ENCODE measurements at places on chromosomes 16 and 17. TPM values are rescaled to one million over a fixed set of nuclear protein-coding genes. Genes with fewer than 3 reads are reported as not detected.

Gene SPNS3
- 0.18 TPM for total RNA-seq

Gene MRPL28
- 70.8 TPM for total RNA-seq

Gene PRSS33
- not detected for total RNA-seq

Gene TPPP3
- total RNA-seq, result 1.1 TPM

Gene MSI2
- 60.6 TPM for total RNA-seq

Gene CRYBA1
- total RNA-seq, result not detected

Gene MRC2
- 120 TPM for total RNA-seq

GRCh38 chr16:86578061-86578599, at the start of gene FOXL1:
Gene FOXL1, plus strand, starts transcription at chr16:86578549. Its CDS starts 175 bp downstream, at chr16:86578724.
- peak; percentile 20 for DNase-seq
- peak within 1 kb of the TSS; percentile 86 for H3K4me3 ChIP-seq
- H3K27ac ChIP-seq, result peak within 1 kb of the TSS; percentile 61
- peaks cover 47% of the 10 kb centered on the region for H3K4me1 ChIP-seq

GRCh38 chr17:40000161-40000560, 15.1 kb upstream of the CSF3 start:
- H3K4me1 ChIP-seq, result no peaks in the 10 kb centered on the region
- DNase-seq, result no peak
- H3K36me3 ChIP-seq, result peaks cover 15% of the 10 kb centered on the region
- H3K4me3 ChIP-seq, result no peak overlapping the region
- no peak overlapping the region for H3K27ac ChIP-seq
- H3K27me3 ChIP-seq, result no peaks in the 10 kb centered on the region

DNA sequence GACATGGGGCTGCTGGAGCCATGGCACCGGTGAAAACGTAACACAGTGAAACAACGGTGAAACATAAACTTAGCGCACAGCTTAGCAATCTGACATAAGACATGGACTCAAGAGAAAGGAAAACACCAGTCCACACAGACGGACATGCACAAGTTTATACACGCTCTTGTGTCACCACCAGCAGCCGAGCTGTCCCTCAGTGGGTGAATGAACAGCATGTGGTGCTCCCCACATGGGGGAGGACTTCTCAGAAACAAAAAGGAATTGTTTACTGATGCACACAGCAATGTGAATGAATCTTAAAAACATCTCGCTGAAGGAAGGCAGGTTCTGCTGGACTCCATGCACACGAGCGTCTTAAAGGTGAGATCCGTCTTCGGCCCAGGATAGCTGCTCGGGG, 34.2 kb downstream of the KLHDC4 start:
- no peak for DNase-seq
- peaks cover 17% of the 10 kb centered on the region for H3K36me3 ChIP-seq
- H3K27ac ChIP-seq, result no peak overlapping the region
- peaks cover 8% of the 10 kb centered on the region for H3K27me3 ChIP-seq
- peaks cover 16% of the 10 kb centered on the region for H3K4me1 ChIP-seq

DNA sequence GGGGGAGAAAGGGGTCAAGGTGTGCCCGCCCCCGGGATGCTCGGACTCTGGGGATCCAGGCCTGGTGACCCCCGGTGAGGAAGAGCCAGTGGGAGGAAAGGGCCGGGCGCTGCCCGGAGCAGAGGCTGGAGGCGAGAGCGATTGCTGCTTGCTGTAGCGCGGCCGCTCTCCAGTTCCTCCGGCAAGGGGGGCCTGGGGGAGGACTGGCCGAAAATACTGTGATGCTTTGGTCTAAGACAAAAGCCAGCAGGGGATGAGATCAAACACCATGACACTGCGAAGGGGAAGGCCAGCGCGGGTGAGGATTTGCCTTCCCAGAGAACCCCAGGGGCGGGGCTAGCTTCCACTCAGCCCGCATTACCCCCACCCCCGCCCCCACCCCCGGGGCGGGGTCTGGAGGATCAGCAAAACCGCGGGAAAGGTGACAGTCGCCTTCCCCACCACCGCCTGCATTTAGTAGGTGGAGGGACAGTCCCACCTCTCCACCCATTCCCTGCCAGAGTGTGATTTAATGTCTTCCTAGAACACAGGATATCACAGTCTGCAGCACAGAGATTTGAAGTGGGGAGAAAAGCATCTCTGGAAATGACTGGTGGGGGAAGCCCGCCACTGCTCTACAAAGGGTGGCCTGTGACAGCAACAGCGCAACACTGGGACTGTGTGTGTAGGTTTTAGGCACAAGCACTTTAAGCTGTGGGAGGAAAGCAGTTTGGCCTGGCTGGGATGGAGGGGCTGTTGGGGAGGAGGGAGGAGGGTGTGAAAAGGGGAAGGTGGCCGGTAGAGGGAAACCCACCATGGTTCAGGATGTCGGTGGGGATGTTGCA, 25.7 kb downstream of the MRC2 start:
- H3K27ac ChIP-seq, result peak overlapping the region; percentile 48
- peaks cover 21% of the 10 kb centered on the region for H3K4me1 ChIP-seq
- peak overlapping the region; percentile 84 for H3K4me3 ChIP-seq
- H3K27me3 ChIP-seq, result peaks cover 13% of the 10 kb centered on the region
- DNase-seq, result peak; percentile 53
- H3K36me3 ChIP-seq, result peaks cover 8% of the 10 kb centered on the region

DNA sequence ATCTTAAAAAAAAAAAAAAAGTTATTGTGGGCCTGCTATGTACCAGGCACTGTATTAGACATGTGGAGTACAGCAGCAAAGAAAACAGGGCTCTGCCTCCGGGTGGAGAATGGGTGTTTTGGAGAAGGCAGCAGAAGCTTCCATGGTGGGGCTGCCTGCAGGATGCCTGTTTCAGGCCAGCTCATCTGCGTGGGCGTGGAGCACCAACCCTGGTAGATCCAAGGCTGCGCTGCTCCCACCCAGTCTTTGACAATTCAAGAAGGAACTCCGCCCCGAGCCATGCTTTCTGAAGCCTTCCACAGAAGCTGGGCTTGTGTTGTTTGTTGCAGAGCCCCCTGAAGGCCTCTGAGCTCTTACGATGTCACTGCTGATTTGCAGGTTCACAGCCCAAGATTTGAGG, 23.2 kb upstream of the CACNG1 start:
- H3K36me3 ChIP-seq, result no peaks in the 10 kb centered on the region
- peaks cover 6% of the 10 kb centered on the region for H3K27me3 ChIP-seq
- DNase-seq, result no peak
- H3K4me3 ChIP-seq, result no peak overlapping the region
- H3K4me1 ChIP-seq, result peaks cover 4% of the 10 kb centered on the region
- no peak overlapping the region for H3K27ac ChIP-seq

- H3K4me3 ChIP-seq, result no peak overlapping the region
- H3K27ac ChIP-seq, result no peak overlapping the region
- no peaks in the 10 kb centered on the region for H3K27me3 ChIP-seq
- no peaks in the 10 kb centered on the region for H3K36me3 ChIP-seq
- H3K4me1 ChIP-seq, result peaks cover 20% of the 10 kb centered on the region
Observed at GRCh38 chr17:31677681-31678080, 181.4 kb downstream of the COPRS start.

GRCh38 chr16:51159296-51159695, 8.2 kb upstream of the SALL1 start:
- no peak overlapping the region for H3K27ac ChIP-seq
- no peaks in the 10 kb centered on the region for H3K36me3 ChIP-seq
- H3K4me3 ChIP-seq, result no peak overlapping the region

GRCh38 chr17:2560658-2561057, 32.8 kb upstream of the PAFAH1B1 start:
- no peak overlapping the region for H3K27ac ChIP-seq
- peaks cover 6% of the 10 kb centered on the region for H3K27me3 ChIP-seq
- H3K4me1 ChIP-seq, result peaks cover 2% of the 10 kb centered on the region
- DNase-seq, result no peak
- H3K36me3 ChIP-seq, result peaks cover 5% of the 10 kb centered on the region
- no peak overlapping the region for H3K4me3 ChIP-seq

DNA sequence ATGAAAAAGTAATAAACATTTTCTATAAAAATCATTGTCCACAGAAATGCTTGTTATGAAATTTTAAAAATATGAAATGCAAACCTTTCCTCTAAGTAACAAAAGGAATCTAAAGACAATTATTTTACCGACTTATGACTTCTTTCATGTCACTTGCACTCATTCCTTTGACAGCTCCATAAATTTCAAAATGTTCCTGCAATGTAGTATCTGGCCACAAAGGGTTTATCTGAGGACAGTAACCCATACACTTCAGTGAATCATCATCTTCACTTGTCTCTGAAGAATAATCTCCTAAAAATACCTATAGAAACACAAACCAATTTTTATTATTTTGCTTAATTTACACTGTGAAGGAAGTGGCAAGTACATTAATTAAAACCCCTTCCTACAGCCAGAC, 25.6 kb upstream of the ABCA10 start:
- H3K27ac ChIP-seq, result no peak overlapping the region
- H3K27me3 ChIP-seq, result no peaks in the 10 kb centered on the region
- DNase-seq, result no peak
- no peaks in the 10 kb centered on the region for H3K4me1 ChIP-seq

GRCh38 chr17:50514936-50515702, 6.9 kb downstream of the MYCBPAP start:
- no peaks in the 10 kb centered on the region for H3K36me3 ChIP-seq
- DNase-seq, result no peak
- peaks cover 5% of the 10 kb centered on the region for H3K27me3 ChIP-seq
- H3K27ac ChIP-seq, result no peak overlapping the region
- peaks cover 7% of the 10 kb centered on the region for H3K4me1 ChIP-seq

- H3K4me1 ChIP-seq, result peaks cover 33% of the 10 kb centered on the region
- peak overlapping the region; percentile 83 for H3K27ac ChIP-seq
- no peaks in the 10 kb centered on the region for H3K36me3 ChIP-seq
- DNase-seq, result no peak
Observed at GRCh38 chr17:62824290-62825131, 16.4 kb upstream of the MARCHF10 start.

GRCh38 chr17:73643852-73644144, 447 bp downstream of the SDK2 start:
- H3K4me1 ChIP-seq, result peaks cover 9% of the 10 kb centered on the region
- no peaks in the 10 kb centered on the region for H3K36me3 ChIP-seq
- no peak overlapping the region for H3K27ac ChIP-seq
- peaks cover 11% of the 10 kb centered on the region for H3K27me3 ChIP-seq

- DNase-seq, result peak; percentile 75
- H3K4me3 ChIP-seq, result no peak overlapping the region
- no peaks in the 10 kb centered on the region for H3K4me1 ChIP-seq
- H3K27ac ChIP-seq, result peak overlapping the region; percentile 61
Observed at GRCh38 chr16:30112197-30113030, 923 bp downstream of the GDPD3 start.

DNA sequence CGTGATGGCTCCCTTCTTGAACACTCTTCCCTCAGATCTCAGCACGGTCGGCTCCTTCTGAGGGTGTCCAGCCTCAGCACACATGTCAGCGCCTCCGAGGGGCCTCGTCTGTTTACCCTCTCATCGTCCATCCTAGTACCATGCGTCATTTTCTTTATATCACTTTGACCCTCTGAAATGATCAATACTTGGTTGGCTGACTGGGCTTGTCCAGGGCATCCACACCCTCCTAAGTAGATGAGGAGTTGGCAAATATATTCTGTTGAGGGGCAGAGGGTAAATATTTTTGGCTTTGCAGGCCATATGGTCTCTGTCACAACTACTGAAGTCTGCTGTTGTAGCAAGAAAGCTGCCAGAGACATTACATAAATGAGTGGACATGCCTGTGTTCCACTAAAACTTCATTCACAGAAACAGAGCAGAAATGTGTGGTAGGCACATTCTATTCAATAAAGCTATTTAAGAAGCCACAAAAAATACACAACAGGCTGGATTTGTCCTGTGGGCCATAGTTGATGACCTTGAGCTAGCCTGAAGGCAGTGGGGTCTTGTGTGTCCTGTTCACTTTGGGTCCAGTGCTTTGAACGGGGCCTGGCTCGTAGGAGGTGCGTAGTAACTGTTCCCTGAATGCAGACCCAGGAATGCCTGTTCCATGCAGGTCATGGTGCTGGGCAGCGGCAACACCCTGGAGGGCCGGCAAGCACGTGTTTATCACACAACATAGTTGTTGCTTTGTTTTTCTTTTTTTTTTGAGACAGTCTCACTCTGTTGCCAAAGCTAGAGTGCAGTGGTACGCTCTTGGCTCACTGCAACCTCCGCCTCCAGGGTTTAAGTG, 185.8 kb downstream of the SNX29 start:
- H3K36me3 ChIP-seq, result peaks cover 6% of the 10 kb centered on the region
- H3K4me3 ChIP-seq, result no peak overlapping the region
- no peak overlapping the region for H3K27ac ChIP-seq
- H3K27me3 ChIP-seq, result peaks cover 5% of the 10 kb centered on the region
- H3K4me1 ChIP-seq, result no peaks in the 10 kb centered on the region

GRCh38 chr16:46775214-46775613, 27.1 kb upstream of the MYLK3 start:
- H3K27me3 ChIP-seq, result no peaks in the 10 kb centered on the region
- no peak overlapping the region for H3K27ac ChIP-seq
- peaks cover 7% of the 10 kb centered on the region for H3K4me1 ChIP-seq

- no peaks in the 10 kb centered on the region for H3K36me3 ChIP-seq
- no peaks in the 10 kb centered on the region for H3K4me1 ChIP-seq
- no peak overlapping the region for H3K27ac ChIP-seq
- no peak overlapping the region for H3K4me3 ChIP-seq
- peaks cover 4% of the 10 kb centered on the region for H3K27me3 ChIP-seq
- DNase-seq, result no peak
Observed at GRCh38 chr17:7775051-7775450, 57.5 kb downstream of the DNAH2 start.

DNA sequence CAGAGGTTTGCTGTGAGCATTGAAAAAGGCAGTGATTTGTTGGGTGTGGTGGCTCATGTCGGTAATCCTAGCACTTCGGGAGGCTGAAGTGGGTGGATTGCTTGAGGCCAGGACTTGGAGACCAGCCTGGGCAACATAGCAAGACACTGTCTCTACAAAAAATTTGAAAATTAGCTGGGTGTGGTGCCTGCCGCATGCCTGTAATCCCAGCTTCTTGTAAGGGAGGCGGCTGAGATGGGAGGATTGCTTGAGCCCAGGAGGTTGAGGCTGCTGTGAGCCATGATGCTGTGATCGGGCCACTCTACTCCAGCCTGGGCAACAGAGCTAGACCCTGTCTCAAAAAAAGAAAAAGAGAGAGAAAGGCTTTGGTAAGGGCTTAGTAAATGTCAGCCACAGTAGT, 7.0 kb upstream of the NPIPB2 start:
- H3K4me1 ChIP-seq, result no peaks in the 10 kb centered on the region
- no peaks in the 10 kb centered on the region for H3K27me3 ChIP-seq
- H3K36me3 ChIP-seq, result no peaks in the 10 kb centered on the region
- H3K4me3 ChIP-seq, result no peak overlapping the region
- H3K27ac ChIP-seq, result no peak overlapping the region

GRCh38 chr17:5247621-5248020, 13.0 kb upstream of the SCIMP start:
- H3K4me3 ChIP-seq, result no peak overlapping the region
- no peak for DNase-seq
- peak overlapping the region; percentile 98 for H3K27ac ChIP-seq
- peaks cover 31% of the 10 kb centered on the region for H3K4me1 ChIP-seq
- H3K36me3 ChIP-seq, result no peaks in the 10 kb centered on the region
- peaks cover 5% of the 10 kb centered on the region for H3K27me3 ChIP-seq

DNA sequence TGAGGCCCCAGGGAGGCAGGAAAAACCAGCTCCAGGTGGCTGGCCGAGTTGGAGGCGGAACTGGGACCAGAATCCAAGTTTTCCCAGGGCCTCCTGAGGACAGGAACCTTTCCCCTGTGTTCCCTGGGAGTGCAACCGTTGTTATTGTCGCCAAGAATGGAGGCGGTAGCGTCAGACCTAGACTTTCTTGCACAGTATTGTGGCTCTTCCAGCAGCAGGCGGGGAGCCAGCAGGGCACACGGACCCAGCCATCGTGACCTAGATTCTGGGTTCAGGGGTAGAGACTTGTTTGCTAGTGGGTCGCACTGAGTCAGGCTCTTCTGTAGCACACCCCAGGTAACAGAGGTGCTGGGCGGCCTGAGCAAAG, 667 bp upstream of the KIF19 start:
- H3K36me3 ChIP-seq, result peaks cover 7% of the 10 kb centered on the region
- H3K27me3 ChIP-seq, result peaks cover 13% of the 10 kb centered on the region
- peak; percentile 34 for DNase-seq
- peaks cover 30% of the 10 kb centered on the region for H3K4me1 ChIP-seq
- peak overlapping the region; percentile 73 for H3K4me3 ChIP-seq
- H3K27ac ChIP-seq, result peak overlapping the region; percentile 67

All from endothelial cell (in vitro differentiated cells).